Stomach (tissue), 19 donors: ENCODE measurements at places on chromosomes 16 and 17. TPM values are rescaled to one million over a fixed set of nuclear protein-coding genes. Genes with fewer than 3 reads are reported as not detected.

DNA sequence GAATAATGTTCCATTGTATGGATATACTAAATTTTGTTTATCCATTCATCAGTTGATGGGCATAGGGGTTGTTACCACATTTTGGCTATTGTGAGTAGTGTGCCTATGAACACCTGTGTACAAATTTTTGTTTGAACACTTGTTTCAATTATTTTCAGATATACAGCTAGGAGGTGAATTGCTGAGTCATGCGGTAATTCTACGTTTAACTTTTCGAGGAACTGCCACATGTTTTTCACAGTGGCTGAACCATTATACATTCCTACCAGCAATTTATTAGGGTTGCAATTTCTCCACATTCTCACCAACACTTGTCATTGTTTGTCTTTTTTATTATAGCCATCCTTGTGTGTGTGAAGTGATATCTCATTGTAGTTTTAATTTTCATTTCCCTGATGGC lies 75.6 kb downstream of the AKAP1 start:
- no peak for DNase-seq

GRCh38 chr17:32277284-32277683 lies 11.7 kb downstream of the RHBDL3 start:
- peak; percentile 74 for DNase-seq

DNA sequence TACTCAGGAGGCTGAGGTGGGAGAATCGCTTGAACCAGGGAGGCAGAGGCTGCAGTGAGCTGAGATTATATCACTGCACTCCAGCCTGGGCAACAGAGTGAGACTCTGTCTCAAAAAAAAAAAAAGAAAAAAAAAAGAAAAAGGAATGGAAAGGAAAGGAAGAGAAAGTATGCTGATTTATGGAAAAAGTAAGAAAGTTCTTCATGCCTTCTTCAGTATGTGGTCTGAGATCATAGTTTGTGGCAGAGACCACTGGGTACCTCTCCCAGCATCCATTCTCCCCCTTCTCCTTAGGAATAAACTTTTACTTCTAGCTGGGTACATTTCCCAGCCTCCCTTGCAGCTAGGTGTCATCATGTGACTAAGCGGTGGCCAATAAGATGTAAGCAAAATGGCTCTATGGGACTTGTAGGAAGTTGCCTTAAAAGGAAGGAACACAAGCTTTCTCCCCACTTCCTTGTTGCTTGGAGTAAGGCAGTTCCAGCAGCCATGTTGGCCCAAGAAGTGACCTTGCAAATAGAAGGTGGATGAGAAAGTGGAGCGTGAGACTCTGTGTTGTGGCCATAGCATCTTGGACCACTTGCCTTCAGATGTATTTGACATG lies 26.1 kb upstream of the XPO6 start:
- no peak for DNase-seq

- no peak for DNase-seq
Observed at GRCh38 chr16:86031141-86031678, 132.2 kb downstream of the IRF8 start.

GRCh38 chr16:64687786-64688185 lies 434.1 kb downstream of the CDH11 start:
- DNase-seq: no peak

DNA sequence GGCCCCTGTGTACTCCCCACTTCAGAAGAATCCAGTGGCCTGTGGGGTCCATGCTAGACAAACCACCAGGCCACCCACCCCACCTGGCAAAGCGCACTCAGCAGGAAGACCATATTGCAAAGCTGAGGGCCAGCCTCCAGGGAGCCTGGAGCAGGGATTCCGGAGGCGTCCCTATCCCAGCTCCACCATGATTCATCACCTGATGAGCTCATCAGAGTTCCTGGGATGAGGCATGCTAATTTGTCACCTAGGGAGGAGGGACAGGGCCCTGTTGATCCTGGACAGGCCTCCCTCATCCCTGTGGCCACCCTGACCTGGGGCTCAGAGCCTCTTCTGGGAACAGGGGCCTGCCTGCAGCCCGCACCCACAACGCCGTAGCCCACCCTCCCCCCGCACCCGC lies 131.6 kb upstream of the PLCG2 start:
- no peak for DNase-seq

DNA sequence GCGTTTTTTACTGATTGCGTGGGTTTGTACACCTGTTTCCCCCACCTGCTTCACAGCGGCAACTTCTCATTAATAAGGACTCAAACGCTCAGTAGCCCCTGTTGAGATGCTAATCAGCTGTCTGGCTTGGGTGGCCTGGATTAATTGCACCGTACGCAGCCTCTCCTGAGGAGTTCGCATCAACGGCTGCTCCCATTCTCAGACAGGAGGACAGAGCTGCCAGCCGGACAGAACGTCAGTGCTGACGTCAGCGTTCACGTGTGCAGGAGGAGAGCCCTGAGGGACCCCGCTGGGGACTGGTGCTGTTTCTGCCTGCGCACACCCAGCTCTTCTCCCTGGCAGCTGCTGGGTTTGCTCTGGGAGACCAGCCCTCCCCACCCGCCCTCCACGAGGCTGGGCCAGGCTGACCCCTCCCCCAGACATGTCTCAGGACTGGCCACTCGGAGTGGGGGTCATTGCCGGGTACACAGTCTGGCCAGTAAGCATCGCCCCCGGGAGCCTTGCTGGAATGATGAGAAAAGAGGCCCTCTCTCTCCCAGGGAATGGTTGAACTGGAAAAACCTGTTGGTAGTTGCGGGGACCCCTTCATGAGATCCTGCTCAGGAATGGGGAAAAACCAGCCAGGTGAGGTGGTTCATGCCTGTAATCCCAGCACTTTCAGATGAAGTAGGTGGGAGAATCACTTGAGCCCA lies 5.7 kb upstream of the BANP start:
- DNase-seq: peak; percentile 78

GRCh38 chr17:80021600-80021999 lies 14.1 kb downstream of the TBC1D16 start:
- DNase-seq: no peak

GRCh38 chr17:57402681-57403180 lies 146.4 kb downstream of the MSI2 start:
- no peak for DNase-seq

- peak; percentile 91 for DNase-seq
Observed at GRCh38 chr17:50686494-50687199, 21.1 kb downstream of the ANKRD40 start.

GRCh38 chr16:49489686-49490320 lies 116.2 kb downstream of the C16orf78 start:
- DNase-seq: no peak

DNA sequence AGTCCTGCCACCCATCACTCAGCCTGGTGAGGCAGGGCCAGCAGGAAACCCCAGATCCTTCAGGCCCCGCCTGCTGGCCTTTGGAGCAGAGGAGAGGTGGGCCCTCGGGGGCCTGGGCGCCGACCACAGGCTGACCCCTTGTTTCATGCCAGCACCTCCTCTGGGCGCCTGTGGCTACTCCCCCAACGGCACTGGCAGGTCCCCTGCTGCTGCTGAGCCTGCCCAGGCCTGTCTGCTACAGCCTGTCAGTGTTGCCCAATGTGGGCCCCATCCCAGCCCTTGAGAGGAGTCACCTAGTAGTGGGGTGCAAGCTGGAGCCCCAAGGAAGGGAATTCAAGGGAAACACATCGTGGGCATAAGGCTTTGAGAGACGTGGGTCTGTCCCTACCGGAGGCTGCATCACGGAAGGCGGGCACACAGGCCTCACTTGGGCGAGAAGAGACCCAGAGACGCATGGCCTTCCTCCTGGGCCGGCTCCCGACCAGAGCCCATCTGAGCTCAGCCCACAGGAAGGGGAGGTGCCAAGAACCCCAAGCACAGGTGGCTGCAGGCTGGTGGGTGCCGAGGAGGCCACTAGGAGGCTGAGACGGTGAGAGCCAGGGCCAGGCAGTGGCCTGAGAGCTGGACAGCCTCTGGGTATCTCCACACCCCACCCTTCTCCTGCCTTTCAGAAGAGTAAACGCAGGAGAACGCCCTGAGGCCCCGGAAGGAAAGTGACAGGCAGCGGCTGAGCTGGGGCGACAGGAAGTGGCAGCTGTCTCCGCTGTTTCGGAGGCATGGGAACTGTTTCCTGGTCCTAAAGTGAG lies 8.0 kb upstream of the FASN start:
- DNase-seq: peak; percentile 87

GRCh38 chr16:7509963-7510601 lies 177.4 kb downstream of the RBFOX1 start:
- DNase-seq: peak; percentile 2

DNA sequence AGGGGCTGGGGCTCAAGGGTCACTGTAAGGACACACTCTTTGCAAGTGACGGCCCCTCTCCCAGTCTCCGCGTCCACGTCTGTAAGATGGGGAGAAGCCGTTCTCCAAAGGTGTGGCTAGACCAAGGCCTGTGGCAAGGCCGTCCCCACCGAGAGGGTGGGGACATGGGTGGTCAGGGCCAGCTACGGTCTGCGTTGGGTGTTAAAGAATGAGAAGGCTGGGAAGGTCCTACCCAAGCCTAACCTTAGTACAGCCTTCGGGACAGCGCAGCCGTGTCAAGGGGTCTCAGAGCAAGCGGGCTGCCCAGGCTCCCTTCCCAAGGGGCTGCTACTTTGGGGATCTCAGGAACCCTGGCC lies 1.9 kb downstream of the C1QTNF8 start:
- no peak for DNase-seq

GRCh38 chr17:8940866-8941471 lies 24.5 kb downstream of the PIK3R5 start:
- DNase-seq: no peak

DNA sequence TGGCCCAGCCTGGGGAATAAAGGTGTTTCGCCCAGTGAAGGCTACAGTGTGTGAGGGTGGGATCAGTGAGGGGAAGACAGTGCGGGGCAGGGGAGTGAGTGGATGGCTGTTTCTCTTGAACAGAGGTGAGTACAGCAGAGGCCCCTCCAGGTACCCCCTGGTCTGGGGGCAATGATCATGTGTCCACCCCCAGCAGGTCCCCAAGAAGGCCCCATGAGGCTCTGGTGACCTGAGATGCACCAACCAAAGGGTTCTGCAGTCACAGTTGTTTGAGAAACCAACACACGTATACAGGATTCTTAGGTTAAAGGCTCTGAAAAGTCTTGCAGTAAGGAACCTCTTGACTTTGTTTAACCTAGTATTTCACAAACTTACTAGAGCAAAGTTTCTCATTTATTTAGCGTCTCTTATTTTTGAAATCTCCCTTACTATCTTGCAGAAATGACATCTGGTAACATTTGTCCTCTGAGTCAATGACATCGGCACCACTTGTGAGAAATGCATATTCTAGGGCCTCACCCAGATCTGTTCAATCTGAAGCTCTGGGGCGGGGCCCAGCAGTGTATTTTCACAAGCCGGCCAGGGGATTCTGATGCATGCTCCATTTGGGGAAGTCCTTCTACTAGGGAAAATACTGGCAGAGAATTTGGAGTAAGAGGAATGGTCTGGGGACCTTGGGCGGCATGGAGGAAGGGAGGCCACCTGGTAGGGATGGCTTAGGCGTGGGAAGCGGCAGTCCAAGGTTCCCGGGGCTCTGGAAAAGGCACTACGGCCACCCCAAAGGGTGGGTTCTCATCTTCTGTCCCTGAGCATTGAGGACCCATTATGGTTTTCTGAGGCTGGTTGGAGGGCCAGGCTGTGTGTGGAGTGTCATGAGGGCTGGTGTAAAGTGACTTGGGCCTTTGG lies 217.3 kb downstream of the NTN1 start:
- DNase-seq: no peak

DNA sequence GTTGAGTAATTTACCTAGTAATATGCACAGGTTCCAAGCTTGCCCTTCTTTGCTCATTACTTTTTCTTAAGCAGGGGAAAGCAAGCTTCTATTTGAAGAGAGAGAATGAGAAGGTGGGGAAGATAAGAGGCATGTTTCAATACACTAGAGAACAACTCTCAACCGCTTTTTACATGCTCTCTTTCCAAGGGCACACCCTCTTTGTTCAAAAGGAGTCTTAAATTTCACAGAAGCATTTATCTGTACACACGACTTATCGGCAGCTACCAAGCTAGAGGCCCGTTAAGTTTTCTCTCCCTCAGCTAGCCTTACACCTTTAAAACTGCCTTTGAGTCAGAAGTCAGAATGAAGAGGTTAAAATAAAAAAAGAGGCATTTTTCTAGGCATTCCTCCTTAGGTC lies 79.6 kb downstream of the STH start:
- DNase-seq: no peak

GRCh38 chr16:5557966-5558365 lies 460.4 kb upstream of the EEF2KMT start:
- DNase-seq: no peak

DNA sequence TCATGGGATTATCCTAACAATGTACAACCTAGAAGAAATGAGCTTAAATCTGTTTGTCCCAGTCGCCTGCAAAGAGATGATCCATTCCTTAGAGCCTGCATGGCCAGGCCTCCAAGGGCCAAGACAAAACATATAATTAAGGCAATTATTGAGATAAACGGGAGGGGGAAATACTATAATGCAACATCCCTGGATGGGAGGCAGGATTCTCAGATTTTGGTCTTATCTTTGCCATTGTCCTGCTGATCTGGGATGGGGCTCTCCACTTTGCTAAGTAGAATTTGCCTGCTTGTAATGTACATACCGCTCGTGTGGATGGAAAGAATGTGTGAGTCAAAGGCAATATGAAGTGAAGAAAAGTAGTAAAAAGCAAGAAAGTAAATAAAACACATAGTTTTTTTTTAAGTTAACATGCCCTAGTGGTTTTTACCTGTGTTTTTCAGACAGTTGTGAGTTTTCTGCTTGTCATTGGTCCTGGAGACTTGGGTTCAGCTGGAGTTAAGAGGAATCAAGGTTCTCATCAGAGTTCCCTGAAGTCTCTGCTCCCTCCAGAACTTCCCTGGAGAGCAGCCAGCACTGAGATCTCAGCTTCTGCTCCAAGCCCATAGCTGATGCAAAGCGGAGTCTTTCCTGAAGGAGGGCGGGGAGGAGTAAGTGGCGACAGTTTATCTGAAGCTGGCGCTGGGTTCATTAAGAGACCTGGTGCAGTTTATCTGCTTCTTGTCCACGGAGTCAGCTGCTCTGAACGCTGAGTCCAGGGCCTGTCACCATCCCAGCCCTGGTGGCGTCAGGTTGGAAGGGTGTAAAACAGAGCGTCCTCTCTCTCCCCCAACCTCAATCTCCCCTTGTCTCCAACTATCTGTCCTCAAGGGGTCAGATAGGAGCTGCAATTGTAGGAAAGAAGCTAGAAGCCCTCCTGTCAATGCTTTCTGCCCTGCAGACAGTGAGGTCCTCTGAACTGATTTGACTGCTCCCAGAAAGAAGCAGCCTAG lies 30.1 kb downstream of the HOXB1 start:
- DNase-seq: no peak

- DNase-seq: no peak
Observed at GRCh38 chr17:55283256-55283965, 18.7 kb downstream of the HLF start.

- no peak for DNase-seq
Observed at GRCh38 chr16:31219154-31219741, 2.3 kb upstream of the PYDC1 start.

- DNase-seq: no peak
Observed at GRCh38 chr16:50642349-50642748, 38.8 kb downstream of the SNX20 start.

The KCNJ12 gene
- total RNA-seq: 10.5 TPM

The SCGB1C2 gene
- not detected for total RNA-seq

The LITAFD gene
- not detected for total RNA-seq

The CDRT15L2 gene
- total RNA-seq: not detected

The ATP2A3 gene
- 1,069 TPM for total RNA-seq

The ITFG1 gene
- total RNA-seq: 89.3 TPM

The KRTAP9-2 gene
- not detected for total RNA-seq

The AATK gene
- 31.7 TPM for total RNA-seq

The DPEP1 gene
- not detected for total RNA-seq

The CDRT15 gene
- total RNA-seq: not detected

The SYT17 gene
- 13.4 TPM for total RNA-seq

The FZD2 gene
- 19.3 TPM for total RNA-seq
